ENCODE measurements at places on chromosomes 3 and 15.

DNA sequence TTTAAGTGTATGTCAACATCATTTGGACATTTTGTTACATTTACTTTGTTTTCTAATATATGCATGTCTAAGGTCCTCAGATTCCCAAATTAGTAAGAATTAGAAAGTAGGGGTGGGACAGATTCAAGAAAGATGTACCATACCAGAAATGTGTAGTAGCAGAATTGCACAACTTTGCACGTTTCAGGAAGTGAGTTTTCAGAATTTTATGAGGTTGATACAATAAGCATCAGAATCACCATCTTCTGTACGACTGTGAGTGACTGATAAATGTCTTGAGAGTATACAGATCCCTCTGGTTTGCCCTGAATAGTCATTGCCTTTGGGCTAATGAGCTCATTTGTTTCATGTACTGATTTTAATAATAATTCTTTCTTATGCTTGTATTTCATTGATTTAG is 9.3 kb downstream of the ARIH2 start:
- no peak for DNase-seq

DNA sequence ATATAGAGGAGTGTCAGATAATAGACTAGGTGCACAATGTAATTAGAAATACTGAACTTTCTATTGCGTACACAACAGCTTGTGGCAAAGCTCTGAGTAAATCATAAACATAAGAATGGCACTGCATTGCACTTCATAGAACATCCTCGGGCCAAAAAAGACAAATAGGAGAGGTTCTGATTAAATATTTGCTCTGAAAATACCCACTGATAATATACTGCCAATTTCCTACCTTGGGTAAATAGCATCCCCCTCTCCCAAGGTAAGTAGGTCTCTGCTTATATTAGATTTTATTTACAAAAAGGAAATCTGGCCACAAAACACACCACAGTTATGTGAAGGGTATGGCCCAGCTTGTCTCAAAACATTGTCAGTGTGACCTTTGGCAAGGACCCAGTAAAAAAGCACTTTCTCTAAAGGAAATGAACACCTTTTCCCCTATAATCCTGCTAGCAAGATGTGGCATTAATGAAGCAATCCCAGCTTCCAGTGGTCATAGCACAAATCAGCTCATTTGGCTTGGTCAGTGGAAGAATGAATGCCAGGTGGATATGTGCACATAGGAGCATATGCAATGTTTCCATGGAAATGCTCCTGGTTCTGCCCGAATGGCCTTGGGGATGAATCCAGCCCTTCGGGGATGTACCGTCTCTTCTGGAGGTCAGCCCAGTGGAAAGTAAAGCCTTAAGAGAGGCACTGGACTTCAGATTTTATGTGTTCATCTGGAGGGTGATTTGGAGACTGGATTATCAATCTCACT is 315.9 kb downstream of the LSAMP start:
- DNase-seq, result no peak

- no peak for DNase-seq
Measured at GRCh38 chr3:61789861-61790260, 228.5 kb downstream of the PTPRG start.

- DNase-seq, result peak; percentile 92
Measured at GRCh38 chr15:82680200-82681102, 29.2 kb downstream of the AP3B2 start.

- DNase-seq, result no peak
Measured at GRCh38 chr3:51024765-51025632, 350.3 kb downstream of the DOCK3 start.

- DNase-seq, result no peak
Measured at GRCh38 chr3:54188176-54188791, 65.9 kb downstream of the CACNA2D3 start.

- no peak for DNase-seq
Measured at GRCh38 chr3:186235554-186235953, 126.5 kb downstream of the DGKG start.

DNA sequence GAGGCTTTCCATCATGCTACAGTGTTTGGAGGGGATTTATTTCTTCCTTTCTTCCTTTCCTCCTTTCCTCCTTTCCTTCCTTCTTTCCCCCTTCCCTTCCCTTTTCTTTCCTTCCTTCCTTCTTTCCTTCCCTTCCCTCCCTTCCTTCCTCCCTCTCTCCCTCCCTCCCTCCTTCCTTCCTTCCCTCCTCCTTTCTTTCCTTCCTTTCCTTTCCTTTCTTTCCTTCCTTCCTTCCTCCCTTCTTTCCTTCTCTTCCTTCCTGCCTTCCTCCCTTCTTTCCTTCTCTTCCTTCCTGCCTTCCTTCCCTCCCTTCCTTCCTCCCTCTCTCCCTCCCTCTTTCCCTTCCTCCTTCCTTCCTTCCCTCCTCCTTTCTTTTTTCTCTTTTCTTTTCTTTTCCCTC is 127.2 kb downstream of the EPHA3 start:
- no peak for DNase-seq

DNA sequence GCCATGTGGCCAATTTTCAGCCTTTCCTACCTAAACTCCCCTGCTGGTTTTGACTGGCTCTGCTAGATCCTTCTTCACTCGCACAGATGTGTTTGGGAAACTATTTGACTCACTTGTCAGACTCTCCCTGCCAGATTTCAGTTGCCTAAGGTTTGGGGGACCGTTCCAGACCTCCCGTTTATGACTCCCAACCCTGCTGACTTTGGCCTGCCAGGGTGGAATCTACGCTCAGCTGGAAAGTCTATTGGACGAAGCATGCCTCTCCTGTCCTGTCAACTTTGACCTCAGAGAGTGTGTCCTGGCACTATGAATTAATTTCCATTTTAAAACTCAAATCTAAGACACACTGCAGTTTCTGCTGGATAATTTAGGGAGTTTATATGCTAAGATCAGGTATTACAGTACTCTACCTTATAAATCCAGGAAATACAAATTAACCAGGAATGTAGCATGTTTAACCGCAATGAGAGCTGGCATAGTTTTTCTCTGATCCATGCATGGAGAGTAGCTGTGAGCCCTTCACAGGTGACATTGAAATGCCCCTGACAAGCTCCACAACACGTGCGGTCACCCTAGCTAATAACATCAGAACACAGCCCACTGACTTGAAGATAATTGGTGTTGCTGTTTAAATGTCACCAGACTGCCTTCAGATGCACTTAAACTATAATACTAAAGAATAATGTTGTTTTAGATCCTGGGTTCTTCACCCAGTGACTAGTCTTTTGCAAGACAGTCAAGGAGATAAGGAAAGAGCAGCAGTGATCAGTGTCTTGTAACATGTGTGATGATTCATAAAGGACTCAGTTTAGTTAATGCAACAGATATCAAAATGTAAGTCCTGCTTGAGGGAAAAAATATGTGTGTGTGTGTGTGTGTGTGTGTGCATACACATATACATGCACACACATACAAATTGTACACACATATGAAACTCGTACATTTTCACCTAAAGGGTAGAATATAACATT is 223.0 kb upstream of the MCTP2 start:
- DNase-seq, result no peak

DNA sequence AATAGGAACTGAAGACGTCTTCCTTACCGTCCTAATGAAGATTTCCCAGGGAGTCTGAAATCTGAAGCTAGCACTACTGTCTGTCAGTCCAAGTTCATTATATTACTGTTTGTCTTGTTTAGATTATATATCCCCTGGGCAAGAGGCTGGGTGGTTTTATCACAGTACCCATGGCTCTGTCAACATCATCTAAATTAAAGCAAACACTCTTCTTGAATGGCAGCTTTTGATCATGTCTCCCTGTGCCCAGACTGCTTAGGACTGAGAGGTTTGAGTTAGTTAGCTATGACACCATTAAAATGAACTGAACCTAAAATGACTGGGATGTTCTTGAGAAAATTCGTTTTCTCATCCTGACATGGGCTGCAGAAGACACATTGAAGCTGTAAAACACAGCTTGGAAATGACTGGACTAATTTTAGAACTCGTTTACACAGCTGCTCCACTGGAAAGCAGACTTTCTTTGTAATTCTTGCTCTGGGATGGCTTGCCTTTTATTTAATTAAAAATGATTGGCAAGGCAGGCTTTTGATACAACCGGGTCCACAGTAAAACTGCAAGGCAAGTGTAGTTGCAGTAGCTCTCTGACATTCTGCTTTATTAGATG is 243.5 kb downstream of the MFSD1 start:
- DNase-seq, result no peak

DNA sequence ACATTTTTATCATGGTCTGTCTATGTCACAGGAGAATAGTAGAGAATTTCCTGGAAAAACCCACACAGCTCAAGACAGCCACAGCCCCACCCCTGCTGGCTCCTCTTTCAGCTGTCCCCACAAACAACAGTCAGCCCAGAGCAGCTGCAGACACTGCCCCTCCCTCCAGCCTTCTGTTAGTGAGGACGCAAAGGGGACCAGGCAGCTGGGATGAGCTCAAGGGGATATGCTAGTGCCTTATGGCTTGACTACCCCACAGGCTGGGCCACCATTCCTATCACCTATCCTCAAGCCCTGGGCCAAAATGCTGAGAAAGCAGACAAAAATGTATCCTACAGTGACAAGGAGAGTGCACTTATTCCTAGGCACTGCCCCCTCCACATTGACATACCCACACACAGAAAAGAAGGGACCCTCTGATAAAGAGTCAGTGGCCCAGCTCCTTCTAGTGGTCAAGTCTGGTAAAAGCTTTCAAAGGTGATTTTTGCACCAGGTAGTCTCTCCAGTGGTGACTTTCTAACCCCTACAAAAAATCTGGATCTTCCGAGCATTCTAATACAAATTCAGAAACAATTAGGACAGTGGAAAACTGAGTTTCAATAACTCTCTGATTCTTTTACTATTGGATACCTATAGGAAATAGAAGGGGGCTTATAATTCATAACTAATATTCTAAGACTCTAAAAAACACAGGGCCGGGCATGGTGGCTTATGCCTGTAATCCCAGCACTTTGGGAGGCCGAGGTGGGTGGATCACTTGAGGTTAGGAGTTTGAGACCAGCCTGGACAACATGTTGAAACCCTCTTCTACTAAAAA is 3.0 kb upstream of the MAP1A start:
- no peak for DNase-seq

DNA sequence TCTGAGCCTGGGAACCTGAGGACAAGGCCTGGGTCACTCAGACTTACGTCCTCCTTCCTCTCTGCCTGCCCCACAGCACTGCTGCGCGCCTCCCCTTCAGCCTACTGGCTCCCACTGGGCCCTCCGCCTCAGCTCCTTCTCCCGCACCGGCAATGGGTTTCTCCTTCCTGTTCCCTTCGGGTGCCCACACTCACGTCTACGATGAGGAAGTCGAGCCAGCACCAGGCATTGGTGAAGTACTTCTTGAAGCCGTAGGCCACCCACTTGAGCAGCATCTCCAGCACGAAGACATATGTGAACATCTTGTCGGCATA is 70.0 kb downstream of the EXOG start:
- DNase-seq, result peak; percentile 39

GRCh38 chr3:171255236-171255806 is 204.9 kb downstream of the TNIK start:
- no peak for DNase-seq

GRCh38 chr15:30036036-30036703 is 46.6 kb upstream of the GOLGA8J start:
- DNase-seq, result no peak

- peak; percentile 21 for DNase-seq
Measured at GRCh38 chr3:38610934-38611333, 38.6 kb downstream of the SCN5A start.

- no peak for DNase-seq
Measured at GRCh38 chr15:95041297-95041696, 809.9 kb downstream of the MCTP2 start.

DNA sequence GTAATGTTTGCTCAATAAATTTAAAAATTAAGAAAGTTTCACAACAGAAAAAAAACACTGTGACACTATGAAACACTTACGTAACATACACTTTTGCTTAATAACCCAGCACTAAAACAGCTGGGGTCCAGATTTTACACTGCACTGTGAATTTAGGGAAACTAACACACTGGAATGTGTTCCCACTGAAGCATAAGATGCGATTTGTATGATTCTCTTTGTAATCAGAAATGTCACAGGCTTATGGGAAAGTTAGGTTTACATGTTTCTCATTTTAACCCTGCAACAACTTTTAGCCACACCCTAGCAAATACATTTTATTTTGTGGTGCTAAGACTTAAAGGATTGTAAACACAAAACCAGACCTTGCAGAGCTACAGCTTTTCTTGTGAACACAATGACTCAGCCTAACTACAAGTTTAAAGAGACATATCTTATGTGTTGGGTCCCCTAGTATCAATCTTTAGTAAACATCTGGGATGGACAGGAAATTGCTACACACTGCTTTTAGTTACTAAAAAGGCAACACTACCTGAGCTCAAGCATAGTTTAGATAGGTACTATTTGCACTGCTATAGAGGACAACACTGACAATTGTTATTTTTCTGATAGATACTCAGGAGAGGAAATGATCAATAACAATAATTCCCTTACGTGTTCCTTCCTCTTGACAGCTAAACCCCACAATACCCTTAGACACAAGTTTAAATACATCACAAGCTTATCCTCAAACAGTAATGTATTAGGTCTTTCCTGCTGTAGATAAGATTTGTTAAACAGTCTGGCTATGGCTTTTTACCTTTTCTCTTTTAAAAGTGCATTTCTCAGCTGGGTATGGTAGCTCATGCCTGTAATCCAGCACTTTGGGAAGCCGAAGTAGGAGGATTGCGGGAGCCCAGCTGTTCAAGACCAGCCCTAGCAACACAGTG is 3.8 kb downstream of the PLD1 start:
- DNase-seq, result no peak

GRCh38 chr3:44628716-44629115 is 3.9 kb downstream of the ZNF197 start:
- no peak for DNase-seq

GRCh38 chr15:96064351-96064756 is 266.1 kb upstream of the NR2F2 start:
- DNase-seq, result no peak

DNA sequence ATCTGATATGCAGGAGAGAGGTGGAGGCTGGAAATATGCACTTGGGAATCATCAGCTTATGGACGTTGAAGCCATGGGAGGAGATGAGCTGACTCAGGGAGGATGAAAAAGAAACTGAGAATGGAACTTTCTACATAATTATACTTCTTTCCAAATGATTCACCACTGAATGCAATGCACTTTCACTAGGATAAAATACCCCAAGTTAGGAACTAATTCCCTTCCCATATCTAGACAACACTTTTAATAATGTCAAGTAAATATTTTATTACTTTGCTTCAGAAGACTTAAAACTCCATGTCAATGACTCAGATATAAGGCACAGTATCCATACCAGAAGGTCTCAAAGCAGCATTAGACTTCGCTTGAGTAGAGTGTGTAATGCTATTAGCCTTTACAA is 24.2 kb downstream of the NPTN start:
- DNase-seq, result no peak

- no peak for DNase-seq
Measured at GRCh38 chr15:85444122-85444745, 63.8 kb downstream of the AKAP13 start.

DNA sequence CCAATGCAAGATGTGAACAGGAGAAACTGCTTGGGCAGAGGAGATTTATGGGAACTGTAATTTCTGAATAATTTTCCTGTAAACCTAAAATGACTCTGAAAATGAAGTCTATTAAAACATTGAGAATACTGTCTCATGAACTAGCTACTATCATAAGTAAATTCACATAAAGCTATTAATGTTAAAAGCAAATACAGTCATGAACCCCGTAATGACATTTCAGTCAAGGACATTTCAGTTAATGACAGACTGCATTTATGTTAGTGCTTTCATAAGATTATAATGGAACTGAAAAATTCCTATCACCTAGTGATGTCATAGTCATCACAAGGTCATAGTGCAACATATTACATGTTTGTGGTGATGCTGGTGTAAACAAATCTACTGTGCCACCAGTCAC is 17.2 kb downstream of the CBLB start:
- DNase-seq, result no peak

- DNase-seq, result no peak
Measured at GRCh38 chr3:3027976-3028567, 82.1 kb downstream of the IL5RA start.

- DNase-seq, result peak; percentile 87
Measured at GRCh38 chr3:49638445-49638844, 35.7 kb upstream of the APEH start.
